ENCODE measurements at places on chromosomes 7 and 10.

GRCh38 chr10:6530211-6530840 is 49.8 kb downstream of the PRKCQ start:
- DNase-seq = peak; percentile 58

DNA sequence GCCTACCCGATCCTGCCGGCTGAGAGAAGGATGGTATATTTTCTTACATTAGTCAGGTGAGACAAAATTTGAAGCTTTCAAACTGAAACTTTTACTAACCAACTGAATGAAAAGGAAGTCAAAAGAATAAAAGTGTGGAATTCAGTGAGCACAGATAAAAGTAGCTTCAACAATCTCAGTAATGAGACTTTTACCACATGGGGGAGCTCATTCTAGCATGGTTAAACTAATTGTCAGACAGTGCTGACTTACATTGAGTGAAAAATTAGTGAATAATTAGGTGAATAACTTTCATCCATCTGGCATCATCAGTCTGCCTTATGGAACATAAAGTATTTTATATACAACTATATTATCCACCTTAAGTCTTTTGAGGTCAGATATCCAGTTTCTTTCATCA is 8.4 kb downstream of the FAM237B start:
- no peak for DNase-seq

- no peak for DNase-seq
Measured at GRCh38 chr7:26658389-26659084, 205.9 kb downstream of the SKAP2 start.

GRCh38 chr7:18290223-18290622 is 205.3 kb upstream of the HDAC9 start:
- no peak for DNase-seq

- no peak for DNase-seq
Measured at GRCh38 chr10:99412099-99412498, 18.3 kb downstream of the GOT1 start.

DNA sequence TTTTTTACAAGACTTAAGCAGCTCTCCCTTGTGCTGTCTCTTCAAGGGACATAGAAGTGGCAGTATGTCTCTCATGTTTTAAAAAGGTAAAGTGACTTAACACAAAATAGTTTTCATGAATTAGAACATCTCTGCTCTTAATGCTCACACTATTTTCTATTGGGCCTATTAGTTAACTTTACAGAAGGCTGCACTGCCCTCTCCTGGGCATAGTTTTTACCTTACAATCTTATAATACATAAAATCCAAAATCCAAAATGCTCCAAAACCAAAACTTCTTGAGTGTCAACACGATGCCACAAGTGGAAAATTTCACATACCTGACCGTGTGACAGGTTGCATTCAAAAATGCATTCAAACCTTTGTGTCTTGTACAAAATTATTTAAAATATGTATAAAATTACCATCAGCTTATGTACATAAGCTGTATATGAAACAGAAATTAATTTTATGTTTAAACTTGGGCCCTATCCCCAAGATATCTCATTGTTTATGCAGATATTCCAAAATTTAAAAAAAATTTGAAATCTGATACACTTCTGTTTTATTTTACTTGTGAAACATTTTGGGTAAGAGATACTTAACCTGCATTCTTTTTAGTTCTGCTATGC is 25.8 kb downstream of the TES start:
- peak; percentile 49 for DNase-seq

- no peak for DNase-seq
Measured at GRCh38 chr7:75966190-75966961, 28.0 kb downstream of the TMEM120A start.

DNA sequence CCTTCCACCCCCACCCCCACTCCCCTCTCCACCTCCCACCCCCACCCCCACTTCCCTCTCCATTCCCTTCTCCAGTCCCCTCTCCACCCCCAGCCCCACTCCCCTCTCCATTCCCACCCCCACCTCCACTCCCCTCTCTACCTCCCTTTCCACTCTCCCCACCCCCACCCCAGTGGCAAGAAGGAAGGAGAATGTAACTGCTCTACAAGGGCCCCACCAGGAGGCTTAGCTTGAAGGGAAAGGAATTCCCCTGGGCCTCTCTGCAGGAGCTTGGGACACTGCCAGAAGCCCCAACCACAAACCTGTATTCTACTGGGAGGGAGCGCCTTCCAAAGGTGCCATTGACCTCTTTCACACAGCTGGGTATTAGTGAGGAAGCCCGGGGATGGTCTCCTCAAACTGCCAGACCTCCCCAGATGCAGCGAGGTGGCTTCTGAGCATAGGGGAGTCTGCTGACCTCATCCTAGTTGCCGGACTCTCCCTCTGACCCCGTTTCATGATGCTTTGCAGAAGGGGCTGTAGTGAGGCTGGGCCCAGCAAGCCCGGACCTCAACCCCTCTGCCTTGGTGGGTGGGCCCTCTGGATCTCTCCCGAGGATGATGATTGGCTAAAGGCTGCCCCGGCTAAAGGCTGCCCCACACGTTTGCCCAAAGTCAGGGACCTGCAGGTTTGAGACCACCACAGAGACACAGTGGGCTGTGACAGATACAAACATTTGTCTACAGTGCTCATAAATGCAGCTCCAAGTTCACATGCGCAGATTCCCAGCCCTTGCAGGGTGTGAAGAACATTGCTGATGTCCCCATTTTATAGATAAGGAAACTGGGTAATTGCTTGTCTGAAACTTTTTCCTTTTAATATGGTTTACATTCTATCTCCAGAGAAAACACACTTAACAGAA is 2.9 kb downstream of the DEPP1 start:
- DNase-seq = no peak

- no peak for DNase-seq
Measured at GRCh38 chr7:27709137-27710075, 30.6 kb upstream of the TAX1BP1 start.

- no peak for DNase-seq
Measured at GRCh38 chr7:105875505-105875904, 894 bp downstream of the ATXN7L1 start.

DNA sequence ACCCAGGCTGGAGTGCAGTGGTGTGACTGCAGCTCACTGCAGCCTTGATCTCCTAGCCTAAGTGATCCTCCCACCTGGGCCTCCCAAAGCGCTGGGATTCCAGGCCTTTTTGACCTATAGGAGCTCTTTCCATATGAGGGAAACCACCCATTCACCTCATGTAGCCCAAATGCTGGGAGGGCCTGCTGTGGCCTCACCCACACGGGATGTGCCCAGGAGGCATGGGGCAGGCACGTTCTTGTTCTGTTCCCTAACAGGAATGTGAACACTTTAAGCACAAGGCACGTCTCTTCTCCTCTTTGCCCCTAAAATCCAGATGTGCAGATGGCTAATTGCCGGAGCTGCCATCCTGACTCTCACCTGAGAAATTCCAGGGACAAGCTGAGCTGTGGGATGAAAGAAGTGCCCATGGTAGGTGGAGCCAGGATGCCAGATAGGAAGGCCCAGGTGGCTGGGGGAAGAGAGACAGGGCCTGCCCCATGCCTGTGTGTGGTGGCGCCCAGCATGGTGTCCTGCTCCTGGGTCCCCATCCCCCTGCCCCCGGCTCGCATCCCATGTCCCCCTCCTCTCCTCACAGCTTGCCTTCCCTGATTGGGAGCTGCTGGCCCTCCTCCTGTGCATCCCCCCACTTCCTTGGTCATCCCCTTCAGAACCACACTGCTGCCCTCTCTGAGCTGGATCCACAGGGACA is 17.3 kb downstream of the CAMK2B start:
- DNase-seq = no peak

- no peak for DNase-seq
Measured at GRCh38 chr7:132232406-132232805, 343.9 kb downstream of the PLXNA4 start.

DNA sequence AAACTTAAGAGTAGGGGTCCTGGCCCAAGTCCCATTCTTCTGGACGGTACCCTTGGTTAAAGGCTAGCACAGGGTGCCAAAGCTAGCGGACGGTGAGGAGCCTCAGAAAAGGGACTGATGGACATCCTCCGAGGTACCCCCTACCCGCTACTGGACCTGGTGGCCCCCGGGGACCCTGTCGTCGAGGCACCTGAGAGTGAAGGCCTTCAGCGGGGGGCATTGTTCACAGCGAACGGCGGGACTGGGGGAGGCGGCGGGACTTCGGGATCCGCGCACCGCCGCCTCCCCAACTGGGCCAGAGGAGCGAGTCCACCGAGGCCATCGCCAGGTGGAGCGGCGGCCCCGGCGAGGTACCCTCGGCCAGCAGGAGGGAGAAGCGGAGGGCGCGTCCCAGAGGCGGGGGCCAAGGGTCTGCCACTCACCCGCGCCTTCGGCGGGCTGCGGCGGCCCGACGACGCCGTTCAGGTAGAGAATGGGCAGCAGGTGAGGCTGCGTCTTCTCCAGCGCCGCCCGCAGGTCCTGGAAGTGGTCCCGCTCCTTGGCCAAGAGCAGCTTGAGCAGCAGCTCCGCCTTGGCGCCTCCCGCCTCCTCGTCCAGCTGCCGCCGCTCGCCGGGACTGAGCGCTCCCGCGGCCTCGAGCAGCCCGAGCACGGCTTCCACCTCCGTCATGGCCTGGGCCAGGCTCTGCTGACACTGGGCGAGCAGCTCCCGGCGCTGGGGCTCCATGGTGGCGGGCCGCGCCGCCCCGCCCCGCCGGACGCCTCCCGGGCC is 575 bp downstream of the DLG5 start:
- peak; percentile 8 for DNase-seq

GRCh38 chr10:61837755-61838171 is 63.7 kb upstream of the ARID5B start:
- DNase-seq = no peak

GRCh38 chr10:43262397-43262901 is 4.4 kb downstream of the RASGEF1A start:
- DNase-seq = no peak

GRCh38 chr10:131739206-131739605 is 161.6 kb upstream of the PPP2R2D start:
- no peak for DNase-seq

DNA sequence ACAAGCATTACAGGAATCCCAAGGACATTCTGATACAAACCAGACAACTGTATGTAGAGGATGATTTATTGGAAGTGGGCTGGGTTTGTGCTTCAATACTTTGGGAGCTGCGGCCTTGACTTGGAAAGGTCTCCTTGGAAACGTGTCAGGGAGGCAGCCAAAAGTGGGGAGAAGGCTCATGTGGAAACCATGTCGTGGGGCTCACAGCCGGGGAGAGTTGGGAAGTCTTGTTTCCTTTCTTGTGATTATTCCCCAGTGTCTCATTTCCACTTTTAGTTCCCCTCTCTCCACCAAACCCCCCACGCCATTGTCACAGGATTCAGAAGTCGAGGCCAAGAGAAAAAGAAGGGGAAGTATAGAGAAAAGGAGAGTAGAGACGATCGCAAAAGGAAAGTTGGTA is 53.9 kb upstream of the SFMBT2 start:
- DNase-seq = no peak

DNA sequence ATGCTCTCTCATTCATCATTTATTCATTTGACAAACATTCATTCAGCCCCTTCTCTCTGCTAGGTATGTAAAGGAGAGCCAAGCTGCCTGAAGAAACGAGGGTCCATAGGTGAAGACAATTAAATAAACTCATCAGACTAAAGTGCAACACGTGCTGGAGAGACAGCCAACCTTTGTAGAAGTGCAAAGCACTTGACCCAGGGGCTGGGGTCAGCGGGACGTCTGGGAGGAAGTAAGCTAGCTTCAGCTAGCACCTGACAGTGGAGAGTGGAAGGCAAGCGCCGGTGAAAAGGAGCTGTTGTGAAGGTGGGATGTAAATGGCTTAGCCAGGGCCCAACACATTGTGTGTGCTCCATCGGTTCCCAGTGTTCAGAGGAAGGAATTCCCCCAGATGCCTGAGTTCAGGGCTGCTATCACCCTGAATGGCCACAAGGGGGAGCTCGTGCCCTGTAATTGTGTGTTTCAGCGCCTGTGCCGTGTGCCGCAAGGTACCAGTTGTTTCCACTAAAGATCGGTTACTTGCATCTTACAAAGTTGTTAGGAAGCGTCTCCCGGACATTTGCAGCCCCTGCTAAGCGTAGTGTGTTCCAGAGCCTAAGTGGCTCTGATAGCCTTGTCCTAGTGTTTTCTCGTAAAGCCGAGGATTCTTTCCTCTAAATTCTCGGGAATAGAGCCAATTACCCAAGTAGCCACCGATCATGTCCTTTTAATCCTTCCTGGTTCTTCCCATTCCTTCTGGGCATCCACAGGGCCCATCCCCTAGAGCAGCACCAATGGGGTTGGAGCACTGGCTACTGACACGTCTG is 30.6 kb downstream of the TLX1 start:
- DNase-seq = peak; percentile 68

DNA sequence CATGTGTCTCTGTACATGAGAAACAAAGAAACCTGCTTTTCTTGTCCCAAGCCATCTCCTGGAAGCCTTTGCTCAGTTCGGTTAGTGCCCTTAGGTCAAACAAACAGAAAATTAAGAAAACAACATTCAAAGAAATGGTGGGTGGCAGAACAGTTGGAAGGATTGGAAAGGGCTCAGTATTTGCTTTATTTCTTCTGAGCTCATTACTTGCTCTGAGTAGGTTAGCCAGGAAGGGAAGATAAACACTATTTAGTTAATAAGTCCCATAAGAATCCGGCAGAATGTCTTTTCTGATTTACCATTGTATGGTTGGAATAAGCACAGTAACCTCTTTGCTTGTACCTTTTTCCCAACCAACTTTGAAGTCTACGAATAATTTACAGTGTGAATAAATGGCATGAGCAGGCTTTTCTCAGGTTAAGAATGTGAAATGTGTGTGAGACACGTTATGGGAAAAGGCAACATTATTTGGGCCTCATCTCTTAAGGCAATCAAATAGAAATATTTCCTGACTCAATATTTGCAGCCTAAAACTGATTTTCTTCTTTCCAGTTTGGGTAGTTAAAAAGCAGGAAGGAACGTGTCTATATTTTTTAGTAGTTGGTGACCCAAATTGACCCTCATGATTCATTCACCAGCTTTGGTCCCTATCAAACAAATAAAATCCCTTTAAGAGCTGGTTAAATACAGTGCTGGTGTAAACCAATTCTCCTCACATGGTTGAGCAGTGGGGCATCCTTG is 158.5 kb downstream of the DKK1 start:
- no peak for DNase-seq

GRCh38 chr10:26300001-26300400 is 83.4 kb downstream of the GAD2 start:
- no peak for DNase-seq

DNA sequence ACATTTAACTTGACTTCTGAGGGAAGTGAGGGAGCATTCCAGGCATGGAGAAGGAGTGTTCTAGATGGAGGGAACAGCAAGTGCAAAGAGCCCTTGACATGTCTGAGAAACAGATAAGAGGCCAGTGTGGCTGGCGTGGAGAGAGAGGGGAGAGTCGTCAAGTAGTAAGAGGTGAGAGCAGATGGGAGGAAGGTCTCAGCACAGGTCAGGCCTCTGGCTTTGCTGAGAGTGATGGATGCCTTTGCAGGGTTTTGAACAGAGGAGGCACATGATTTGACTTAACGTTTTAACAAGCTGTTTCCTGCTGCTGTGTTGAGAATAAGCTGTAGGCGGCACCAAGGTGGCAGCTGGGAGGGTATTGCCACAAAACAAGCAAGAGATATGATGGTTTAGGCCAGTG is 97.2 kb downstream of the KAT6B start:
- DNase-seq = peak; percentile 55
